Fibroblast of lung (primary cell): ENCODE measurements at places on chromosomes 3 and 15. TPM values are rescaled to one million over a fixed set of nuclear protein-coding genes. Genes with fewer than 3 reads are reported as not detected.

The ARNT2 gene
- total RNA-seq: 9.8 and 15.5 TPM in 2 replicates

The PAK6 gene
- total RNA-seq: under 0.01 TPM in 1 of 2 replicates, not detected in the other

The CPNE9 gene
- under 0.01 TPM in 1 of 2 replicates, not detected in the other for total RNA-seq

The HDGFL3 gene
- total RNA-seq: 26.2 and 43.1 TPM in 2 replicates

The C3orf22 gene
- total RNA-seq: not detected in 2 replicates

The SERF2 gene
- 371 and 422 TPM in 2 replicates for total RNA-seq

The SMAD6 gene
- total RNA-seq: 8.7 and 8.9 TPM in 2 replicates
